Activated CD4-positive, alpha-beta T cell treated with anti-CD3 and anti-CD28 coated beads for 4 hours (primary cell): ENCODE measurements at places on chromosomes 3 and 15.

DNA sequence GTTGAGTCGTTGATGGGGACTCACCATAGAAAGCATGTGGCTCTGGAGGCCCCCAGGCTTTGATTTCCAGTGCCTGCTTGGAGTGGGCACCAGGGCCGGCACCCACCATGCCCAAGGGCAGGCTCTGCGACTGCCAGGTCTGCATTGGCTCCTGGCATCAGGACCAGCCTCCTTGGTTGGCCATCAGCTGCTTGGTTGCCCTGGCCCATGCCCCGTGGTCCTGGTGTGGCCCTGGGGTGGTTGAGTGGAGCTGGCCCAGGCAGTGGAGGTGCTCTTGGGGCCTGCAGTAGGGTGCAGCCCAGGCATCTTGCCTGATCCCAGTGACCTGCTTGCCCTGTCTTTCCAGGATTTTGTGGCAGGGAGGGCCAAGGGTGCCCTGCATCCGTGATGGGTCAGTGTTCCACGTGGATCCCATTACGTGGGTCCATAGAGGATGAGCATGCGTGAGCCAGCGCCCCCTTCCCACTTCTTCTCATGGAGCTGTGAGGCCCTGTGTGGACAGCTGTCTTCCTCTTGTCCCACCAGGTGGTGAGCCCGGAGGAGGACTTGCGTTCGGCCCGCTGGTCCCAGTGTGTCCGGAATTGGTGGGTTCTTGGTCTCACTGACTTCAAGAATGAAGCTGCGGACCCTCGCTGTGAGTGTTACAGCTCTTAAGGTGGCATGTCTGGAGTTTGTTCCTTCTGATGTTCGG lies 187.0 kb downstream of the UBE3A start:
- no peak for DNase-seq

DNA sequence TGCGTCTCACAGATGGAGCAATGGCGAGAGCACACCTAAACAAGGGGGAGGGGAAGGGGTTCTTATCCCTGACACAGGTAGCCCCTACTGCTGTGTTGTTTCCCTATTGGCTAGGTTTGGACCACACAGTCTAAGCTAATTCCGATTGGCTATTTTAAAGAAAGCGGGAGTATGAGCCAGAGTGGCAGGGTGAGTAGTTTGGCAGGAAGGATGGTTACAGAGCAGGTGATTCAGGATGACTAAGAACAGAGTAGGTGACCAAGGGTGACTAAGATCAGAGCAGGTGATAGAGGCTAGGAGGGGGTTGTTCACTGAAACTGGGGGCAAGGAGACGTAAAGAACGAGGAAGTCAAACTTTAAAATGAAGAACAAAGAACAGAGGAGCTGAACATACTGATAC lies 511.8 kb downstream of the EDEM1 start:
- no peak for DNase-seq

DNA sequence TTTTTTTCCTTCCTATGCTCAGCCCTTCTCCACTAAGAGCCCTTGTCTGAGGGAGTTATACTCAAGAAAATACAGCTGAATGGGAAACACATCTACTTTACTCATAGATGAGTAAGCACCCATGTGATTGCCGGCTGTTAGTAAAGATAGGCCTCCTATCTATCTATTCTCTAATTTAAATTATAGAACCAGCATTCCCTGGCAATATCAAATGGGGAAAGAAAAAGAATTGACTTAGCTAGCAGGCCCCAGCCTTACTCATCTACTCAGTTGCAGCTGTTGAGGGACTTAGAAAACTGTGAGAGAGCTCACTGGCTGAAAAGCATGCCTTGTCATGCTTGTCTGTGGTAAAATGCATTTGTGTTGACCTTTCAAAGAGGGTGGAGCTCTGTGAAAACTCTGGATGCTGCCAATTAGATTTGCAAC lies 116.9 kb upstream of the LRRFIP2 start:
- no peak for DNase-seq

DNA sequence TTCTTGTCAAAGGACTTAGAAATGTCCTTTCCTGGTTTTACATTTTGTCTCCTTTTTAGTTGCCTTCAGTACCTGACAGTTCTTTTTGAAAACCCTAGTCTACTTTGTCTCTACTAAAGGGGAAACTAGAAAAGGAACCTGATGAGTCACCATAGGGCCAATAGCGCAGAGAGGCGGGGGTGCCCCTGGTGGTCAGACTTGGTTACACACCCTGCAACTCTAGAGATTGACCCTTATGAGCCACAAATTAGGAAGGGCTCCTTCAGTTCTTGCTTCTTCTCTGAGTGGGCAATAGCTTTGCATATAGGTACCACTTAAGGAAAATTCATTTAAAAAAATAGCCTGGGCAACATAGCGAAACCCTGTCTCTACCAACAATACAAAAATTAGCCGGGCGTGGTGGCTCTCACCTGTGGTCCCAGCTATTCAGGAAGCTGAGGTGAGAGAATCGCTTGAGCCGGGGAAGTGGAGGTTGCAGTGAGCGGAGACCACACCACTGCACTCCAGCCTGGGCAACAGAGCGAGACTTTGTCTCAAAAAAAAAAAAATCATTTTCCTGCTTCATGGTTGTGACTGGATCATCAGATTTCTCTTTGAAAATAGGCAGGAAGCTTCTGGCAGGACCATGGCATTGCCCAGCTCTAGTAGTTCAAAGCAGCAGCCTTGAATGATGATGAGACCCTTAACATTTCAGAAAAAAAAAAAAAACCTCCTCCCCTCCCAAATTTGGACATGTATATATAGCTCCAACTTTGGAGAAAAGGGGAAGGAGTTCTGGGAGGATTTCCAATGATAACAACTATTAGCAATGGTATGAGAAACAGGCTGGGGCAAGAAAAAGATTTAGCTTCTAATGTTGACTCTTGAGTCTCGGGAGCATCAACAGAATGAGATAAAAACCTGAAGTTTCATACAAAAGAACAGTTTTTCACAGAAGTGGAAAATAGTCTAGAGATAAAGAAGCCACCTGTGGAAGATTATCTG lies 45.2 kb upstream of the RASA2 start:
- peak; percentile 74 for DNase-seq

DNA sequence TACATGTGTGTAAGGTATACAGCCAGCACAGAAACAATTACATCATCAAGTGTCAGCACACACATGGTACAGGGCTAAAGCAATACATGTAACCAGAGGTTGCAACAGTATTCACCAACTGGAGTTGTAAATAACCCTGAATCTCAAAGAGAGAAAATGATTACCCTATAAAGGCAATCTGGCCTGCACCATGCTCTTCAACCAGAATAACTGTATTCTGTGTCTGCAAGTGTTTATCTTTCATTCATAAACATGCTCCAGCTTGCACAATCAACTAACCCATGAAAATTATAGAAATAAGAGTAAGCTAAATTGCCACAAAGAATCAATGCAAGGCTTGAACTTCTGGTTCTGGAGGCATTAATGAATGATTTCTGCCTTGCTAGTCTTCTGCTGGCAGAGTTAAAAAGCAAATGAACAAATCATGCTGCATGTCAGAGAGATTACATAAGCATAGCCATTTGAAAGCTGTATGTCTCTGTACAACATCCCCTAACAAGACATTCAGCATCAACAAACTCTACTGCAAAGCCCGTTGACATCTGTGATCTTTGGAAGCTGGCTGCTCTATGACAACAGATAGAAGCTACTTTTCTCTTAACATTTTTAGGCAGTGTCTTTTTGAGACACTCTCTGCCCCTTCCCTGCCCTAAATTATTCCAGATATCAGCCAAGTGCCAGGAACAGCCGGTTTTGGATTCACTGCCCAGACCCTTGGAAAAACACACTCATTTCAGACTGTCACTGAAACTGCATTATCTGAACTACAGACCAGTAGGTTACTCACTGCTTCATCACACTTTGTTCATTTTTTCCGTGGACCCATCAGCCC lies 871.0 kb downstream of the OTOL1 start:
- no peak for DNase-seq

DNA sequence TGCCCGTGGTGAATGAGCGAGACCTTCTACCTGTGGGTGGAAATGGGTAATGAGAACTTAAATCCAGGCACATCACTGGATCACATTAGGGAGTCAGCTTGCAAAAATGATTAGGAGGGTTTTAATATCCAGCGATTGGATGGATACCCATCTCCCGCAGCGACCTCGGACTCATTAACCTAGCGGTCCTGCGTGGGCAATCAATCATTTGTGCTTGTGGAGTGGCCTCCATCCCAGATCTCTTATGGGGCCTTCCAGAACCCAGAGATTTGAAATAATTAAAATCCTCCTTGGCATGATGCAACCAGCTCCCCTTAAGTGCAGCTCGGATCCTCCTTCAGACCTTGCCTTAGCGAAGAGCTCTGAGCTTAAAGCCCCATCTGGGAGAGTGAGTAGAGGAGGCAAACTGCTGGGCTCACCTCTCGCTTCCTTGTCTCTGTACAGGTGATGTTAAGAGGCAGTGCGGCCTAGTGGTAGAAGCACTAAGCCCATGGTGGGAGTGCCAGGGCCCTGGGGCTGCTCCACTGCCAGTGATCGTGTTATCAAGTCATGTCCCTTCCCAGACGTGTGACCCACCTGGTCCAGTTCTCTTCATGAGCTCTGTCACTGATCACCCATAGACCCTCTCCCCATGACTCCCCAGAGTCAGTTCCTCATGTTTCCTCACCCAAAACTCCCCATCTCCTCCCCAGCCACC lies 285.2 kb upstream of the TLE3 start:
- DNase-seq, result no peak

DNA sequence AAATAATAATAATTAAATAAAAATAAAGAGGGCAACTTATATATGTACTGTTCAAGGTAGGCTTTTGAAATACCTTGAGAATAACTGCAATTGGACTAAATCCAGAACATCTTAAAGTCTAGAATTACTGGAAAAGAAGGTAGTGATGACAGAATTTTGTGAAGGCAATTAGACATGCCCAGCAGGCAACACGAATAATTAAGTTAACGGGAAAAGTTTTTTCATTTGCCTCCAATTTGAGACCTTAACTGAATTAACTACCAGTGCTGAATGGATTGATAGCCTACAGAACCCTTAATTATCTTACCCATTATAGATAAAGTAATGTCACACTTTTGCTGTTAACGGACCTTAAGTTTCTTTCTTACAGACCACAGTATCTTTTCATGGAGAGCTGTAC lies 13.3 kb downstream of the COX5A start:
- no peak for DNase-seq

GRCh38 chr3:38552364-38552763 lies 56.2 kb downstream of the EXOG start:
- DNase-seq, result no peak
